CD8-positive, alpha-beta T cell (primary cell): ENCODE measurements at places on chromosomes 6 and 20.

GRCh38 chr6:106113256-106113959 lies 27.3 kb downstream of the PRDM1 start:
- no peak for DNase-seq

- no peak for DNase-seq
Measured at GRCh38 chr20:10374036-10374435, 60.0 kb downstream of the MKKS start.

GRCh38 chr6:28121876-28122275 lies 2.5 kb upstream of the ZSCAN16 start:
- DNase-seq, result no peak

DNA sequence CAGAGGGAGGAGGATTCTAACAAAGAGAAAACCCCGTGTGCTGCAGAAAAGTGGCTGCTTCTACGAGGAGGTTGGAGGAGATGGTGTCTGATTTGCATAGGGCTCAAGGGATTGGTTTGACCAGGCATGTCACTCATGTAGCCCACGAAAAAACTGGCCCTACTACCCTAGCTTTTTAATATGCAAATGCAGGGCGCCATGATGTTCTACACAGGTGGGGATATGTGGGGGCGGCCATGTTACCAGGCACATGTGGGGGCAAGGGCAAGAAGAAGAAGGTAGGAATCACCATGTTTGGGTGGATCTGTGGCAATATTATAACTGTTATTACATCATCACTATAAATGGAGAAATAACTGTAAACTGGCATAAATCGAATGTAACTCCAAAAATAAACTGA lies 9.9 kb downstream of the KIAA1755 start:
- DNase-seq, result no peak

DNA sequence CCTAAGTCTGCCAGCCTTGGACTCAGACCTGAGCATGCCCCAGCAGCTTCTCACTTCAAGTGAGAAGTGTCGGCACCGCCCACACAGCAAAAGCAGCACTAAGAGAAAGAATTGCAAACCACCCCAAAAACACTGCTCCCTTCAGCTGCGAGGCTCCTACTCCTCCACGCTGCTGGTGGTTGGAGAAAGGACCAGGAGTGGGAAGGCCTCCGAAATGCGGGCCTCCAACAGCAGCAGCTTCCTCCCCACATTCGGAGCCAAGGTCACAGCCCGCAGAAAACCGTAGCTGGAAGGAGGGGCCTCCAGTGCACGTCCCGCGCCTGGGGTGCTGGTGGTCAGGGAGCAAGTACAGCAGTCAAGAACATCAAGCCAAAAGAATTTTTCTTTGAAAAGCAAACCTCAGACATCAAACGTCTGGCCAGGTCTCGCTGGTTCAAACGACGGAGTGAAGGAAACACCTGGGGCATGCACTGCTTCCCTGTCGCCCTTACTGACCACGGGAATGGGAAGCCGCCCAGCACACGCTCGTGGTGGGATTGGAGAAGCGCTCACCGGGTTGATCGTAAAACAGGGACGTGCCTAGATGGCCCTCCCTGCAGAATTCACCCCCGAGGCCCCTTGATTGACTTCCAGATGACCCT lies 185.6 kb upstream of the CST7 start:
- DNase-seq, result no peak

- DNase-seq, result no peak
Measured at GRCh38 chr6:115133790-115134189, 791.0 kb upstream of the HS3ST5 start.

GRCh38 chr6:154960854-154961530 lies 34.1 kb upstream of the TIAM2 start:
- DNase-seq, result no peak

DNA sequence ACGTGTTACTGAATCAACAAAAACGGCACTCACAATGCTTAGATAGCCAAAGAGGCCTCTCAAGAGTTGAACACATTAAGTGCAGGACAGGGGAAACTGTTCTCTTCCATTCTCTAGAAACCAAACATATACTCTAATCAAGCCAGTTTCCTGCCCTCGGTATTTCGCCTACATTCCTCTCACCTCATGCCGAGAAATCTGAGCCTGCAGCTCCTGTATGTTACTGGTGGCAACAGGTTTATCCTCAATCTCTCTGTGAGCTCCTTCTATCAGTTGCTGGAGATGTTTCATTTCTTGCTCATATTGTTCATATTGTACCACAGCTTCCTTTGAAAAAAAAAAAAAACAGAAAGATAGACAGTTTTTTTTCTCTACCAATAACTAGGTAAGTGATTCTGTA lies 328.9 kb downstream of the SYNE1 start:
- DNase-seq, result no peak

DNA sequence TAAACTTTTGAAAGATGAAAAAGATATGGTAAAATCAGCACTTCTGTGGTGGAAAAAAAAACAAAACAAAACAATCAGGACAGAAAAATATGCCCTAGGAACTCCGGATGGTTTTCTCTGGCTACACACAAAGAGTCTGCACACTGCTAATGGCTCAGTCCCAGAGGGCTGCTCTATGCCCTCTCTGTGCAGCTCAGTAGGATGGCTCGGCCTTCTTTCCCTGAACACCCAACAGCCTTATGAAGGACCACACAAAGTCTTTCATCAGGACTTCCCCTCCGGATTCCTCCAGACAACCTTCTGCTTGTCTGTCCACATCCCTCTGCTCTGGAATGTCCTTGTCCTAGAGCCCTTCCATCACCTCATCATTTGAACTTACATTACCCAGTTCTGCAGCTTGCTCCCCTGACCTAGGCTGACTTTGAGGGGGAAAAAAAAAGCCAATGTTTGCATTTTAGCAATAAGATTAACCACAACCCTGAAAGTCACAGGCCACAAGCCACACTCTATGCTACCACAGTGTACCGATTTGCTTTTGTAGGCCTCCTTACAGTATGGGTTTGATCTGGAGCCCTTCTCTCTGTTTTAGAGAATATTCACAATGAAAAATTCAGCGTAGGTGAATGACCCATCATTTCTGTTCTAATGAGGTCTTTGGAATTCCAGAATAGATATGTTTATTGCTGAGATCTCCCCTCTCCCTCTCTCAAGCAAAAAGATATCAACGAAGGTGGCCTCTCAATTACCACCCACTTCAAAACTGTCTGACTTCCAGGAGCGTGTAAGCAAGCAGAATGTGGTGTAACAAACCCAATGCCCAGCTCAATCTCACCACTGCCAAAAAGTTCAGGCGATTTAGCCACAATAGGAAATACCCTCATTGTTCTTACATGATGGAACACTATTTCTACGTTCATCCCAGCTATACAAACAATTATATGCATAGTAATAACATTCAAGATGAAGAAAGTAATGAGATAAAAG lies 164.0 kb downstream of the GMDS start:
- no peak for DNase-seq

DNA sequence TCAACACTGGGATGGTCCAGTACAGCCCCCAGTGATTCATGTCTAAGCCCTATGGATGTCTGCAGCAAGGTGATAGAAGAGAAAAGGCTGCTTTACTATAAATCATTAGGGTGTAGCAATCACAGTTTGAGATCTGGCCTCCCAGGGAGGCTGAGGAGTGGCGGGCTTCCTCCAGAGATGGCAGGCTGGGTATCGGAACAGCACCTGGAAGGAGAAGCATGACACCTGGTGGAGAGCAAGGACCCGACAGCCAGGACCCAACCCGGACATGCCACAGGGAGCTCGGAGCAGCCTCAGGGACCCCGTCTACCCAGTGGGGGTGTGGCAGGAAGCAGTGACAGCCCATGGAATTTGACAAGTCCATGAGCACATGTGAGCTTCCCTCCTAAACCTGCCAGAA lies 114.8 kb upstream of the CD93 start:
- DNase-seq, result no peak

DNA sequence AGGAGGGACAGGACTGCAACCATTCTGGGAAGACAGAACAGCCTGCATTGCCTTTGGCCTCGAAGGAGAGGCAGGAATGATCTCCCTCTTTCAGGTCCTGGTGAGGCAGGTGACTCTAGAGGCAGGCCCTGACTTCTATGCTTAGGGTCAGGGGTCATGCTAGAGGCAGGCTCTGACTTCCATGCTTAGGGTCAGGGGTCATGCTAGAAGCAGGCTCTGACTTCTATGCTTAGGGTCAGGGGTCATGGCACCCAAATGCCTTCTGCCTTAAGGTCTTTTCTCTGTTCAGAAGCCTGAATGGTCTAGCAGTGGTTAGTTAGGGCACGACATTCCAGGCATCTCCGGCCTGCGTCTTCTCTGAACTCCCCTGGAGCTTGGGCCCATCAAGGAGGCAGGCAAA lies 35.1 kb upstream of the AAR2 start:
- no peak for DNase-seq

- DNase-seq, result no peak
Measured at GRCh38 chr20:11777387-11778205, 140.1 kb upstream of the BTBD3 start.

DNA sequence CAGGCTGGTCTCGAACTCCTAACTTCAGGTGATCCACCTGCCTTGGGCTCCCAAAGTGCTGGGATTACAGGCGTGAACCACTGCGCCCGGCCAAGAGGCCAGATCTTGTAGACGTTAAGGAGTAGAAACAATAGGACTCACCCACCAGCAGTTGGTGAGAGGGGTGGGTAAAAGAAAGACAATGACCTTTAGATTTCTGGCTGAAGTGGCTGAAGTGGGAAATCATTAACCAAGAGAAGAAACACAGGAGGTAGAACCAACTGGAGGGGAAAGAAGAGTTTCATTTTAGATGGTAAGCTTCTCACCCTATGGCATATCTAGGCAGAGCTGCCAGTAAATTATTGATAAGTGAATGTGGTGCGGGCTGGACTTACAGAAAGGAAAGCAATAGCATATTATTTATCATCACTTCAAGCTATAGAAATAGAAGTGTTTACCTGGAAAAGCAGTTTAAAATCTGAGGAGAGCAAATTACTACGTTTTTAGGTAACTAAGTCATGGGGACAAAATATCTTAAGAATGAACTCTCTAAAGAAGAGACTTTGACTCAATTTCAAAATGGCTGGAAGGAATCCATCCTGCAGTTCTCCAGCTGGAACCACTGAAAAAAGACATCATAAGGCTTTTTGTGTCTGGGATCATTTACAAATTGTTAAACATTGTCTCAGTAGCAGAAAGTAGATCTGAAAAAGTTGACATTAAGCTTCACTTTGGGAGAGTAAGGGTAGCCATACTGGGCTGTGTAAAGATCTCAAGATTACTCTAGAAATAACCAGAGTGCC lies 109.6 kb downstream of the ALDH8A1 start:
- DNase-seq, result no peak

DNA sequence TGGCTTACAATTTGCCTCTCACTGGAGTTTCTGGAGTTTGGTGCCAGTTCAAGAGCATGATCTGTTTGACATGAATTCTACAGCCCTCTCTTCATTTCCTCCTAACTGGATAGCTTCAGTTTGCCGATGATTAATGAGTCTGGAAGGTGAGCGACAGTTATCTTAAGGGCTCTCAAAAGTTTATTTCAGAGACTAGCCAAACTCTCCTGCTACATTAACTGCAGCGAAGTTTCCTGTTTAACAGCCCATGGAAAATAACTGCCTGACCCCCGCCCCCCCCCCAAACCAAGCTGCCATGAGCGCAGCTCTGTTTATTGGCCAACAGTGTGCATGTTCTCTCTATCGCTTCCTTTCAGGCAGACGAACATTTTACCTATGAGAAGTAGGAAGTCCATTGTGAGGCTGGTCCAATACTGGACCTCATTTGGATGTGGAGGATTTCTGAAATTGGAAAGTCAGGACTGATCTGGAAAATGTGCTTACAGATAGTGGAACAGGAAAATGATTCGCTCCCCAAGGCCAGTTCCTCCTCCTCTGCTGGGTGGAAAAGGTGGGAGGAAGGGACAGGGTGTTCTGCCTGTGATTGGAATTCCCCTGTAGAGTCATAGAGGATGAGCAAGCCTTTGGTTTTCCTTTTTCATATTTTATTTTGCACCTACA lies 522.2 kb upstream of the JAG1 start:
- no peak for DNase-seq
